ENCODE measurements at places on chromosomes 2 and 18.

- no peak for DNase-seq
Observed at GRCh38 chr2:36559221-36559942, 38.6 kb downstream of the FEZ2 start.

DNA sequence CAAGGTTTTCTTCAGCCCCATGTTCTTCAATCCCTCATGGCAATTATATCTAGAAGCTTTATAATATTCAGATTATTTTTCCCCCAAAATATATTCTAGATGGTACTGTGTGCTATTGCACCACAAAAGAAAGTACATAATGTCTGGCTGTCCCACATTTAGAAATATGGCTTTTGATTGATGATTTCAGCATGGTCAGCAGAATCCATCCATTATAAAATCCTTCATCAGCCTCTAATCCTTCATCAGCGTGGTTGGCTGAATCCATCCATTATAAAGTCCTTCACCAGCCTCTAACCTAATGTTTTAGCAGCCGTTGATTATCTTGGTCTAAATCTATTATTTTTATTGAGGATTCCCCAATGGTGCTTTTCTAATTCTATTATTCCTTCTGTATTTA is 23.3 kb upstream of the HAAO start:
- no peak for DNase-seq

DNA sequence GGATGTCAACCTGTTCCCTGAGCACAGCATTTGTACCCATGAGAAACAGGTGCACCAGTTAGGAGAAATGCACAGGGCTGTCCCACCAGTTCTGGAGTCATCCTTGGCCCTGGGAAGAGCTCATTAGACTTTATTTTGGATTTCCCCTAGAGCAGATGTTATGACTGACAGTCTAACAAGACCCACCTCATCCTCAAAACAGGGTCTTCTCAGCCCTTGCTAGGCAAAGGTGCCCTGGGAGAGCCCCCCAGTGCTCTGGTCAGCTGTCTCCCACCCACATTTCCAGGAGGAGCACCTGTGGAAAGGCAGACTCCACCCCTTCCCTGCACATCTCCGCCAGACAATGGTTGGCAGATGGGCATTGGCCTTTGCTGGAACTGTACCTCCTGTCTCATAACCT is 5.7 kb upstream of the SP100 start:
- DNase-seq, result no peak

DNA sequence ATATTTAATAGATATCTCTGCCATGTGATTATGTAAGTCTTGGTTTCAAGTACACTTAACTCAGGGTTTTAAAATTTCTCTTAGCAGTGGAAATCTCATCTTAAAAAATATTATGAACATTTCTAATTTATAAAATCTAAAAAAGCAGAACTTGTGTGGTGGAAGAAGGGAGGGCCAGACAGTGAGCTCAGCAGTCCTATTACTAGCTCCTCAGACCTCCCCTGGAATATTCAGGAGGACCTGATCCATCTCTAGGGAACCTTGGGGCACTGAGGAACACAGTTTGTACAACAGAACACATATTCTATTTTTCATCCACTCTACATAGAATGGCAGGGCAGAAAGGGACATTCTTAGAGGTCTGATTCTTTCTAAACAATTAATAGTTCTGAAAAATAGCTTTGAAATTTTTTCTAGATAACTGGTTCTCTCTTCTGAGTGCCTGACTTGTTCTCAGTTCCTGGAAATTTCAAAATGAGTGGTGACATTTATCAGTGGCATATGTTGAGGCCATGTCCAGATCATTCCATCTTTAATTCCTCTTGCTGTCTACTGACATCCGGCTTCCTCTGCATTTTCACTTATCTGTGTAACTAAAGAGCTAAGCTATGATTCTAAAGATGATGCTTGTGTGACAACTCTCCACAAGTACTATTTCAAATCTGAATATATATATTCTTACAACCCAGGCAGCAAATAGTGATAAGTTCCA is 8.2 kb upstream of the MAP4K4 start:
- no peak for DNase-seq

GRCh38 chr18:56844556-56844955 is 193.4 kb downstream of the WDR7 start:
- no peak for DNase-seq

- DNase-seq, result no peak
Observed at GRCh38 chr2:190382851-190383250, 25.3 kb upstream of the MFSD6 start.

GRCh38 chr2:217853301-217853881 is 149.4 kb downstream of the TNS1 start:
- DNase-seq, result no peak

All from activated gamma-delta T cell treated with anti-CD3 and anti-CD28 coated beads, Interleukin-2, amount 50 U/mL, for 16 hours (primary cell).